ENCODE measurements at places on chromosomes 12 and 14.

DNA sequence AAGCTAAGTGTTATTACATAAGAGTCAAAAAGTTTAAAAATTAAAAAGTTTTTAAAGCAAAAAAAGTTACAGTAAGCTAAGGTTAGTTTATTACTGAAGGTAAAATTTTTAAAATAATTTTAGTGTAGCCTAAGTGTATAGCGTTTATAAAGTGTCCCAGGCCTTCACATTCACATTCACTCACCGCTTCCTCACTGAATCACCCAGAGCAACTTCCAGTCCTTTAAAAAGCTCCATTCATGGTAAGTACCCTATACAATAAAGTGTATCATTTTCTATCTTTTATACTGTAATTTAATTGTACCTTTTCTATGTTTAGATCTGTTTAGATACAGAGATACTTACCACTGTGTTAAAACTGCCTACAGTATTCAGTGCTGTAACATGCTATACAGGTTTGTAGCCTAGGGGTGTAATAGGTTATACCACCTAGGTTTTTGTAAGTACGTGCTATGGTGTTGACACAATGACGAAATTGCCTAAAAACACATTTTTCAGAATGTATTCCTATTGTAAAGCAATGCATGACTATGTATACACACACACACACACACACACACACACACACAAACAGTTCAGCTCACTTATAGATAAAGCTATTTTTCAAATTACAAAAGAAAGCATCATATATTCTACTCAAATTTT, 3.7 kb downstream of the CLEC14A start:
- no peak for DNase-seq

DNA sequence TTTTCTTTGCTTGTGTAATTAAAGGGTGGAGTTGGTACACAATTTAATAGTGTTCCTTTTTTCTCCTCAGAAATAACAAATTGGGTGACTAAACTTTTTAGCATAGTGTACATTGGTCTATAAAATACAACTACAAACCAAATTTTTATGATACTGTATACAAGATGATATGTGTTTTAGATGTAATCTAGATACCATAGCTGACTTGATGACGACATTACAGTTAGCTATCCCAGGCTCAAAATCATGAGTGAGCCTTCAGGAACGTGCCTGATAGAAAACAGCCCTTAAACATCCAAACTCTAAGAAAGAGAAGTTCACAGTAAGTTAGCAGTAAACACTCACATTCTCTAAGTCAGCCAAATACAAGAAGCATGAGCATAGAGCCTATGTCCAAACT, 99.0 kb upstream of the SSTR1 start:
- peak; percentile 96 for DNase-seq

DNA sequence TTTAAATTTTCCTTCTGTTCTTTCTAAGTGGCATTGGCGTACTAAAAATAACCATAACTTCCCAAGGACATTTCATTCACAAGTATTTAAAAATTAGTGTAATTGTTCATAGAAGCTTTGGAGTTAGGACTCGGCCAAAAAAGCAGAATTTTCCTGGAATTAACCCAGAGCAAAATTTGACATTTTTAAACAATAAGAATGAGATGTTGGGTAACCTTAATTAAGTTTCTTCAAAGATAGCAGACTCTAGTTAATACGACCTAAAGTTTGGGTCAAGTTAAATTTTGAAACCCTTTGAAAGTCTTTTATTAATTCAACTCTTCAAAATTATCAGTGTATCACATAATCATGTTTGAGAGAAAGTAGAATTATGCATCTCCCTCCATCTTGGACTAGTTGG, 118.3 kb downstream of the AKAP6 start:
- no peak for DNase-seq

DNA sequence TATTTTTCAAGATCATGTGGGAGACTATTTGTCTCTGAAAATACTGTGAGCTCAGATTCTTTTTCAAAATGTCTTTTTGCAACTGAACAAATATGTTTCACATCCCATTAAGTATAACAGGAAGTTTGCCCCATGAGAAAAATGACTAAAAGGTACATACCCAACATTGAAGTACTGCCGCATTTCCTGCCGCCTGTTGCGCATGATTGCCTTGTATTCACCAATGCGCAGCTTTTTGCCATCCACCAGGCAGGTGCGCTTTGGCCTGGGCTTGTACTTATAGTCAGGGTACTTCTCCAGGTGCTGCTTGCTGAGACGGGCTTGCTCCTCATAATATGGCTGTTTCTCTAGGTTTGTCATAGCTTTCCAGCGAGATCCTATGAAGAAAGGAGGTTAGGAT, 413.2 kb downstream of the SOX5 start:
- no peak for DNase-seq

DNA sequence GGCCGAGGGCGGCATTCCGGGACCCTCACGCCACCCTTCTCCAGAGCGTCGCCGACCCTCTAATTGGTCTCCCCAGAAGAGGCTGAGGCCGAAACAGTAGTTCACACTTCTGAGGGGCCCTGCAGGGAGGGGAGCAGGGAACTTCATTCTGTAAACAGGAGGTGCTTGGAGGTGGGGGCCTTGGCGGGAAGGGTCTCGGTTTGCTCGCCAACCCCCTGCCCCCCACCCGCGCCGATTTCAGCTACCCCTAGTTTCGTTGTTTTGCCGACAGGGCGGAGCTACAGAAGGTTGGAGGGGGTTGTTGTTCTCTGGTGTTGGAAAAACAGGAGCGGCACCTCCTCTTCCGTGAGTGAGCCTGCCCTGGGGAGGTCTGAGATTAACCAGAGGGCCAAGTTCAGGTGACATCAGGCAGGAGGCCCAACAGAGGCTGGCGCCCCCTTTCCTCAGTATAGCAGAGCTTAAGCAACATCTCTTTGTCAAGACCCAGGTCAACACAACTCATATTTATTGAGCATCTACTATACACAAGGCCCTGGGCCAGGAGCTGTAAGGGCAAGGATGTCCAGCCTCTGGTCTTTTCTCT, 682 bp downstream of the ERBB3 start:
- DNase-seq, result no peak

DNA sequence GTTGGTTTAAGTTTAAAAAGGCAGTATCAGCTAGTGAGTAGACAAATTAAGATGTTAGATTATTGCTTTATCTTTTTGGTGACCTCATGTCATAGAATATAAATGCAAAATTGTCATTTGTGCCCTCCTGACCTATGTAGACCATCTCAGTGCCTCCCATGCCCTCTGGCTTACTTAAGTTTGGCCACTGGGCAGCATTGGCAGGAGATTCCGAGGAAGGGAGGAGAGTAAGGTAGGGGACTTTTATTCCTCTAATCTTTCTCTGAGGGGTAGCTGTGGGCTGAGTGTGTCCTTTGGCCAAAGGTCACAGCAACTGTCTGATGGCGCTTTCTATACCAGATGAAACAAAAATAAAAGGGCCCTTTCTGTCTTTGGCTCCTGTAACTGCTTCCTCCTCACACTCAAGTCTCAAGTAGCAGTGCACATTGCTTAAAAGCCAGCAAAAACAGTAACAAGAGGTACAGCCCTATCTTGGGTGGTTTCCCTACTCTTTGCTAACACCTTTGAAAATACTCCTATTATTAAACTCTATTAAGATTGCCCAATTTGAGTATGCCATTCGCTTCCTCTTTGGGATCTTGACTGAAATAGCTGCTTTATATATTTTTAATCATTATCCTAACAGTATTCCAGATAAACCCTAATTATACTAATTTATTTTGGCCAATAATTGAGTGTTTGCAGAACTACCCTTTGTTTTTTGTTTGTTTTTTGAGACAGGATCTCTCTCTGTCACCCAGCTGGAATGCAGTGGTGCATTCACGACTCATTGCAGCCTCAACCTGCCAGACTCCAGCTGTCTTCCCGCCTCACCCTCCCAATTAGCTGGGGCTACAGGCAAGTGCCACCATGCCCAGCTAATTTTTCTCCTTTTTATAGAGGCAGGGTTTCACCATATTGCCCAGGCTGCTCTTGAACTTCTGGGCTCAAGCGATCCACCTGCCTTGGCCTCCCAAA, 56.5 kb upstream of the KCNH3 start:
- DNase-seq, result no peak

DNA sequence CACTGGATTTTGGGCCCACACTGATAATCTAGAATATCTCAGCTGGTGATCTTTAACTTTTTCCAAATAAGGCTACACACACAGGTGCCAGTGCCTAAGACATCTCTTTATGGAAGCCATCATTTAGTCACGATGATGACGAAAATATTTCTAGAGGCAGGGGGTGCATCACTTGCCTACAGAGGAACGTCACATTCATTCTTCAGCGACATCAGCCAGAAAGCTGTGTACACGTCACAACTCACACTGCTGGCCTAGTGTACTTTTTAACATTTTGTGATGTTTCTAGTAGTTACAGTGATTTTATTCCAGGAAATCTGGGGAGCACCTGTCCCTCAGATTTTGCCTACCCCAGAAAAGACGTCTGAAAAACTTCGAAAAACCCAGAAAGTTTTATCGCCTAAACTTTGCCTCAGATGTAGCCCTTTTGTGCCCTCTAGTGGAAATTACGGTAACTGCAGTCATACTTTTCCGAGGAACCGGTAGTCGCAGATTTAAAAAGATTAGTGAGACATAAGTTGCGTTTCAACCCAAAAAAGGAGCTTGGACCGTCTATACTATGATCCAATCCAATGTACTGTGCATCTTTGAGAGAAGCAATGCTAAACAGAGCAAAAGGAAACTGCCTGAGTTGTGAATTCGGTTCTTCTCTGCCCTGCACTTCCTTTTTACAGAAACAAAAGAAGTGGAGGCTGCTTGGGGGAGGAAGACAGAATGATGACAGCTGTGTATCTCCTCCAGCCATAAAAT, 64.3 kb upstream of the STON2 start:
- DNase-seq, result peak; percentile 19

GRCh38 chr12:92473564-92473963, 229.2 kb upstream of the PLEKHG7 start:
- no peak for DNase-seq

GRCh38 chr12:78176643-78177042, 345.9 kb downstream of the NAV3 start:
- DNase-seq, result no peak

GRCh38 chr12:4975574-4975973, 65.9 kb downstream of the KCNA1 start:
- DNase-seq, result no peak

DNA sequence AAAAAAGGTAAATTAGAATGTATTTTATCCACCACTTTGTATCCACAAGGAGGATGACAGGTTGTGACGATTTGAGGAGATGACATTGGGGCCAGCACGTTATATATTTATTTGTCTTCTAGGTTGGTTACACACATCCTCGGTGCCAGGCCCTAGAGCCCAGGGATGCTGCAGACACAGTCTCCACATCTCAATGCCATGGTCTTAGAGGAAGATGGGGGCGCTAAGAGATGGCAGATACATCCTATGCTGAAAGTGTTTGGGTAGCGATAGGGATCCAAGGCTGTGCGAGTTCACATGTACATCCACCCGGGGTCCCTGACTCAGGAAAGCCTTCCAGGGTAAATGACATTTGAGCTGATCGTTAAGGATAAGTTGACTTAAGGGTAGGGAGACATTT, 193.1 kb upstream of the GSC start:
- DNase-seq, result no peak

DNA sequence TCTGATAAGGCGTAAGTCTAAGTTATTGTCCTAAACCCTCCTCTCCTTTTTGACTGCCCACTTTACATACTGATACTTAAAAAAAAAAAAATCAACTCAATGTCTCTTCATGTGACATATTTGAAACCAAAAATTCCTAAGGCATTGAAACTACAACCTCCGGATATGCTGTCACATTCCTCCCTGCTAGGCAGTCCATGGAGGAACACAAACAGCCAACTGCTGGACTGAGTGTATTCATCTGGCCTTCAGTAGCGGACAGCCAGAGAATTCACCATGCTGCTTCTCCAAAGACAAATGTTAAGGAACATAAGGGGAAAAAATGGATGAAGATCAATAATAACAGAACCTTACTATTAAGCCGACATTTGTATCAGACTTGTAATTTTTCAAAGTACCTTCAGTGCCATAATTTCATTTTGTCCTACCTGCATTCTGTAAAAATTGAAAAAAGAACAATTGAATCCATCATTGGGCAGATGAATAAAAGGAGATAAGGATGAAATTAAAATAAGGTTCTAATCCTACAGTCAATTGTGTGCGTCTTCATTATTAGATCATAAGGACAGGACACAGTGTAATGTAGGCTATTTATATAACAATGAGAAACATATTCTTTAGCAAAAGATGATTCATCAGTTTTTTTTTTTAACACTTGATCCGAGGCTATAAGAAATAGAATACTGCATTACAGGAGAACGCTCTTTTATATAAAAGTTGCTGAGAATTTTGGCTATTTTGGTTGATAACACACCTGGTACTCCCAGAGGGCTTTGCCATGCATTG, 12.2 kb downstream of the RERG start:
- no peak for DNase-seq

DNA sequence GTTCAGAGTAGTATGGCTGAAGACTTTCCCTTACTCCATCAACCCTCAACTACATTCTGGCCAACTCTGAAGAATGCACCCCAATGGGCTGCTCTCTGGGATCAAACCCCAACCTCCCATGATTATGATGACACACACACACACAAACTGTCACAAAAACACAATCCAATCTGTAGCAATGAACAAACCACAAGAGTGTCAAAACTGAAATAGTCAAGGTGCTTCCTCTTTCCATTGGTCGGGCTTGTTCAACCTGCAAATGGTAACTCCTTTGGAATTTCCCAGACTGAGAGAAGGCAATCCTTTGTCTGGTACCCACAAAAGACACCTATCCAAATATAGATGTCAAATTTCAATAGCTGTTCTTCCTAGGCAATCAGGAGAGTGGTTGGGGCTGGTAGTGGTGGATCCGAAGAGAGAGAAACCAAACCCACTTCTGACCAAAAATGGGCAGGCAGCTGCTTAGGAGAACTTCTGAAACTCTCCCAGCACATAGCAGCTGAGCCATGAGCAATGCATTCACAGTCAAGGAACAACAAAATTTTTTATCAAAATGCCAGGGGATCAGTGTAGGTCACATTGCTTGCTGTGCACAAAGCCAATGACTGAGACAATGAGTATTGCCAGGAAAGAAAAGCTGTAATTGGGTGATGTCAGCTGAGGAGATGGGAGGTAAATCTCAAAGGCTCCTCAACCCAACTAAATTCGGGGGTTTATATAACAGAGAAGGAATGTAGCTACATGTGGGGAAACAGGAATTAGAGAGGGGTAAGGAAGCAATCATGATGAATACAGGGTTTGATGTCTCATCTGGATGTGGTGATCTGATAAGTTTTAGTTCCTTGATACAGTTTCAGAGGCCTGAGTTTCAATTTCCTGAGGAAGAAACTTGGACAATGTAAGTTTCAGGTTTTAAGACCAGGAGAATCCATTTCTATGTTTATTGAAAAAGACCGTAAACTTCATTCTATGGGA, 191.4 kb downstream of the KITLG start:
- DNase-seq, result no peak

All from BJ (cell line).